ENCODE measurements at places on chromosomes 16 and 17.

DNA sequence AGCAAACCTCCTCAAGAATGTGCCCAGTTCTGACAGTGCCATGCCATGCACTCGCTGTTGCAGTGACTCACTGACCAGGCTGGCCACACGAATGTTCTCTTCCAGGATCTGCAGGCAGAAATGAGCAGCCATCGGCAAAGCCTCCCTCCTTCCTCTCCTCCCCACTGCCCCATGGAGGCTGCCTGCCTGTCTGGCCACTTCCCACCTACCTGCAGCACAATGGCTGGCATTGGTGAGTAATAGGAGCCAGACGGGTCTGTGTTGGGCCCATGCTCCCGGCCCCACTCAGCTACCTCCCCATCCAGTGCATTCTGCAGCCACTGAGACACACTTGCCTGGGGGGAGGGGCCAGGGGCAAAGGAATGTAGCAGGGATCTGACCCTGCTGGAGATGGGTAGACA lies 2.8 kb upstream of the MATCAP1 start:
- DNase-seq: no peak

DNA sequence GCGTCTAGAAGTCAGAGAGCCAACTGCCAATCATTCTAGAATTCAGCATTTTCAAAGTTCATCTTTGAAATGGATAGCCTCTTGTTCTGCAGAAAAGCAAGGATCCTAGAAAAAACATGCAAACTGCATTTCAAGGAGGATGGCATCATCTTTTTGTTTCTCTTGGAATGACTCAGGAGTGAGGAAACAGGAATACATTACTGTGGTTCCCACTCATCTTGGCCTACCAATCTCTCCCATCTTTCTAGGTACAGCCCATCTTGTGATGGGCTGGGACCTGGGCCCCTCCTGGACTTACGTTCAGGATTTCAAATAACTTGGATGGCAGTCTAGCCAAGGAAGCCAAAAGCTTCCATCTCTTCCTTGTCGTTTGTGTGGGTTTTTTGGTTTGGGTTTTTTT lies 363.4 kb downstream of the CDH13 start:
- no peak for DNase-seq

DNA sequence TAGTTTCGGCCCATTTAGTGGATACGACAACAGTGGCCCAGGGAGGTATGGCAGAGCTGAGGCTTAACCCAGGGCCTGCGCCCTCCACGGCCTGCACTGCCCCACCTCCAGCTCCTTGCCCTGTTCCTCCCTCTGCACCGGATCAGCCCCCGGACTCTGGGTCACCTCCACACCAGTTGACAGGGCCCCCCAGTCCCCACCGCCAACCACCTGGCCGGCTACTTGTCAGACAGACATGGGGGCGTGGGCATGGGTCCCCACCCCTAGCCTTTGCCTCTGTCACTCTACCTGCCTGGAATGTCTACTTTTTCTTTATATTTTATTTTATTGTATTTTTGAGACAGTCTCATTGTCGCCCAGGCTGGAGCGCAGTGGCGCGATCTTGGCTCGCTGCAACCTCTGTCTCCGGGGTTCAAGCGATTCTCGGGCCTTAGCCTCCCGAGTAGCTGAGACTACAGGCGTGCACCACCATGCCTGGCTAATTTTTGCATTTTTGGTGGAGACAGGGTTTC lies 3.0 kb upstream of the ACTG1 start:
- DNase-seq: no peak

DNA sequence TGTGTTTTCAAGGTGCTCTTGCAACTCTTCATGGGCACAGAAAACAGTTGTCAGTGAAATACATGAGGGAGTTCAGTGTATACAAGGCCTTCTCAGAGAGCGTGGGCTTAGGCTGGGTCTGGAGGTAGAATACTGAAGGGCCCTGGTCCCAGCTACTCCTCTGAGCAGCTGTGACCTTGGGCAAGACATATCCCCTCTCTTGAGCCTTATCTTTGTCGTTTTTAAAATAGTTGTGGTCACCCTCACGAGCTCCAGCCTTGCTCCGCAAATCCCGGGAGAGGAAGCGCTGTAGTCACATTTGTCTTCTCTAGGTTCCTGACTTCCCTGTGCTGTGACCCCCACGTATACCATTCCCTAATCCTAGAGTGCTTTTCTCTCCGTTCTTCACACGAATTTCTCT lies 3.6 kb downstream of the ZNRF1 start:
- no peak for DNase-seq

DNA sequence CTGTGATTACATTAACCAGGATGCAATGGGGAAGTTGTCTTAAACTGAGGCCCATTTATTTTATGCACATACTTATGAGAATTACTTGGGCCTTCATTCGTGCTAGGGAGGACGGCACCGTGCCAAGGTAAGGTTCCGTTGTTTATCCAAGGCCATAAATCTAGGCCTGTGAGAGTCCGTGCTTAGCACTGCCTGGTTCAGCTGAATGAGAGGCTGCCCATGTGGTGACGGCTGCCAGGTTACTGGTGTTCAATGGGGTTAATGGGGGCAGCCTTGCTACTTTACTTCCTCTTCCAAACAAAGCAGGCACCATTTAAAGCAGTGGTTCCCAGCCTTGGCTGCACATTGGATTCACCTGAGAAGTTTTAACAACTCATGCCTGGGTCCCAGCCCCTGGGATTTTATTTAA lies 135.1 kb upstream of the NOL11 start:
- no peak for DNase-seq

DNA sequence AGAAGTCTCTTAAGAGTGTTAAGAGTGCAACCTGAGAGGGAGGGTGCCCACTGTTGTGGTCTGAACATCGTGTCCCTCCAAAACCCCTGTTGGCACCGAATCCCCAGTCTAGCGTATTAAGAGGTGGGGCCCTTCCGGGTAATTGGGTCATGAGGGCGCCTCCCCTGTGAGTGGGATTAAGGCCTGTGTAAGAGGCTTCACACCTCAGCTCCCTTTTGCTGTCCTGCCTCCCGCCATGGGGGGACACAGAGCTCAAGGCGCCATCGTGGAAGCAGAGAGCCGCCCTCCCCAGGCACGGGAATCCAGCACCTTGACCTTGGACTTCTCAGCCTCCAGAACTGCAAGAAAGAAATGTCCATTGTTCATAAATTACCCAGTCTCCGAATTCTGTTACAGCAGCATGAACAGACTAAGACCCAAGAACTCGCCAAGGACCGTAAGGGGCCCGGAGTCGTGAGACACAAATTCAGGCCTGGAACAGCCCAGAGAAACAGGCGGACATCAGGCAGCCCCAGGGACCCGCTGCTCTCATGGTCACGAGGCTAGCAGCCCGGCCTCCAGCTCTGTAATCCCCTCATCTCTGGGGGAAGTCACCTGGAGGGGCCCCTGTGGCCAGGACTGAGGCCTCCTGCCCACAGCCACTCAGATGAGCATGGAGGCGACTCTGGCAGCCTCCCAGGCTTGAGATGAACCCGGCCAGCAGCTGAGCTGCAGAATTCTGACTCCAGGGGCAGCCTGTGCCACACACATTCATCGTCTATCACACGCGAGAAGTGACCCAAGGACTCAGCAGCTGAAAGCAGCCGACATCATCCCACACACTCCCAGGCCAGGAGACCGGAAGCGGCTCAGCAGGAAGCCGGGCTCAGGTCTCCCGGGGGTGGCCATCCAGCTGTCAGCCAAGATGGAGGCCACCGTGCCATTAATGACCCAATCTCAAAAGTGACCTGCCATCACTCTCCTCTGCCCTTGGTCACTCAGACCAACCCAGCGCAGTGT lies 12.8 kb upstream of the CHMP6 start:
- DNase-seq: no peak
